ENCODE measurements at places on chromosomes 7 and 10.

GRCh38 chr7:112161253-112162141, 44.7 kb downstream of the DOCK4 start:
- DNase-seq: no peak

DNA sequence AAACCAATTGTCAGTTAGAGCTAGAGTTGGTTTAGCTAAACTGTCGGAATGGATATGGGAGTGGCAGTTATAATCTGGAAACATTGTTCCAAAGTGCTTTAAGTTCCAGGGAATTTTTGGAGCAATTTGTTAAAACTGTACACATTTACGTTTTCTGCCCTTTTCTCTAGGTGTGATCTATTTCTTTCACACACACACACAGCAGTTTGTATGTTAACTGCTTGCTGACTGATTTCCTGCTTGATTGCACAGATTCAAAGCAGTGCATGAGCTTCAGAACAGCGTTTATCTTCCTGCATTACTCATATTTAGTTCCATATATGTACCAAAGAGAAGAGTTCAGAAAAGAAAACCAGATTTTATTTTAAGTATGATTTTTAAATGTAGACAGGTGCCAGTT, 57.9 kb downstream of the MGMT start:
- no peak for DNase-seq

DNA sequence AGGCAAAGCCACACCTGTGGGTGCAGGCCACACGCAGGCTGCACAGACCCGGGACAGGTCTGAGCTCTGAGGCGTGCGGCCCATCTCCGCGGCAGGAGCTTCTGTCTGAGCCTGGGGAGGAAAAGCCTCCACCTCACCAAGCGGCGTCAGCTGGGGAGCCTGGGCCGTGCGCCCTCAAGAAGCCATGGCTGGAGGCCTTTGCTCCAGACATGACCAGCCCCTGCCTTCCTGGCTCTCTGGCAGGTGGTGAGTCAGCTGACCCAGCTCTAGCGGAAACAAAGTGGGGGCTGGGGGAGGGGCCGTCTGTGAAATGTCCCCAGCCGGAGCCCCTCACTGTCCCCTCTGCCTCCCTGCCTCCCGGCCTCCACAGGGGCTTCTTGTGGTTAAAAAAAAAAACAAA, 12.5 kb downstream of the GPER1 start:
- no peak for DNase-seq

- no peak for DNase-seq
Observed at GRCh38 chr10:21458126-21458871, 67.2 kb downstream of the SKIDA1 start.

- no peak for DNase-seq
Observed at GRCh38 chr7:137546671-137547070, 203.1 kb upstream of the PTN start.

DNA sequence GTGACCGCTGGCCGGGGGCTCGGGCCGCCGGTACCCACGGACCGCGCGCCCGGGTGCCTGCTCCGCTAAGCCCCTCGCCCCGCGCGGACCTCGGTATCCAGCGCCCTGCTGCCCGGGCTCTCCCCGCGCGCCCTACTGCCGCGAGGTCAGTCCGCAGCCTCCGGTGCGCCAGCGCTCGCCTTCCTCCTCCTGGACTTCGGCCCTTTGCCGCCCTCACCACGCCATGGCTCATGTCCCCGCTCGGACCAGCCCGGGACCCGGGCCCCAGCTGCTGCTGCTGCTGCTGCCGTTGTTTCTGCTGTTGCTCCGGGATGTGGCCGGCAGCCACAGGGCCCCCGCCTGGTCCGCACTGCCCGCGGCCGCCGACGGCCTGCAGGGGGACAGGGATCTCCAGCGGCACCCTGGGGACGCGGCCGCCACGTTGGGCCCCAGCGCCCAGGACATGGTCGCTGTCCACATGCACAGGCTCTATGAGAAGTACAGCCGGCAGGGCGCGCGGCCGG, 483 bp downstream of the GDF10 start:
- no peak for DNase-seq

- no peak for DNase-seq
Observed at GRCh38 chr10:31622978-31623377, 304.0 kb downstream of the ZEB1 start.

GRCh38 chr7:108580298-108580697, 10.6 kb downstream of the DNAJB9 start:
- DNase-seq: no peak

- no peak for DNase-seq
Observed at GRCh38 chr7:150860978-150861295, 8.6 kb downstream of the AOC1 start.

DNA sequence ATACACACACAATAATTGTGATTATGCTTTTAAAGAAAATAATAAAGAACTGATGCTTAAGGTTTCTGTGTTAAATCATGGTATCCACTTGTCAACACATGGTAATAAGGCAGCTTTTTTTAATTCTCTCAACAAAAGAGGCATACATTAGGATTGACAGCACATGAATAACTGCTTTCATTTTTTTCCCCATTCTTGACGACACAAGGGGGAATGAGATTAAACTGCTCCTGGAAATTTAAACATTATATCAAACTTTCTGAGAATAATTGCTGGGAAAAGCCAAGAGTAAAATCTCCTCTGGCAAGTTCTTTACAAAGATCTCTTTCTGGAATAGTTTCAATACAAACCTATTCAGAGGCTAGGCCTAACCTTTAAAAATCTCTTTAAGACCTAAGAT, 99.0 kb upstream of the GPR22 start:
- no peak for DNase-seq

- no peak for DNase-seq
Observed at GRCh38 chr10:77737608-77738007, 100.0 kb upstream of the KCNMA1 start.

DNA sequence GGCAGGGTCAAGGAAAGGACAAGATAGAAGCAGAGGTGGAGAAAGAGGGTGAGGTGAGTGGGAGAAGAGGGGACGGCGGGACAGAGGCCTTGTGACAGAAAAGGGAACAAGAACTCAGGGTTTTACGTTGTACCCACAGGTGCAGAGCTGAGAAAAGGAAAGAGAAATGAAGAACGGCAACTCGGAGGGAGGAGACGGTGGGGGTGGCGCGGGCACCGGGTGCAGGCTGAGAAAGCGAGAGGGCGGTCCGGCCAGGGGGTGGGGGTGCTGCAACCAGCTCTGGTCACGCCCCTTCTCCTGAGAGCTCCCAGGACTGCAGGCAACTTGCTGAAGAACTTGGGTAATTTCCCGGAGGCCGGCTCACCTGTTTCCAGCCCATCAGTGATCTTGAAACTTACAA, 65.3 kb downstream of the CARD11 start:
- peak; percentile 43 for DNase-seq

- DNase-seq: no peak
Observed at GRCh38 chr10:128928231-128928836, 538.7 kb upstream of the MGMT start.

- no peak for DNase-seq
Observed at GRCh38 chr10:124316326-124316725, 102.4 kb downstream of the OAT start.

GRCh38 chr10:21650353-21650752, 116.3 kb downstream of the MLLT10 start:
- no peak for DNase-seq

DNA sequence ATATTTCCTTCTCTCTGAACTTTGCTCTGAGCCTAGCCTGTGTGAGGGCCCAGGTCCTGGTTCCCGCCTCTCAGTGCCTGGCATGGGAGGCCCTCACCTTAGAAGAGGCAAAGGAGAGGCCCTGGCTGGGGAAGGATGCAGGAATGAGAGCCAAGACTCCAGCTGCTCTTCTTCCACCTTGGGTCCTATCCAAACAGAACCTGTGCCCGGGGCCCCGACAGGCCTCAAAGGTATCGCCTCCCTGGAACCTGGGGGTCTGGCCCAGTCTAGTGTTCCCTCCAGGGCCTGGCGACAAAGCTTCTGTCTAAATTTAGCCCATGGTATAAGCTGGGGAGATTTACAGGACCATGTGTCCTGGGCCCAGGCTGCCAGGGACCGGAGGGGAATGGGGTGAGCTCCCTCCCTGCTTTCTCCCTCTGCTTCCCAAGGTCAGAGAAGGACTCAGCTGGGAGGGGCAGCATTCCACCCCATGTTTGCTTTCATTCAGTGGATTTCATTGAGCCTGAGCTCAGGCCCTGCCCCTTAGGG, 12.0 kb upstream of the CRHR2 start:
- no peak for DNase-seq

DNA sequence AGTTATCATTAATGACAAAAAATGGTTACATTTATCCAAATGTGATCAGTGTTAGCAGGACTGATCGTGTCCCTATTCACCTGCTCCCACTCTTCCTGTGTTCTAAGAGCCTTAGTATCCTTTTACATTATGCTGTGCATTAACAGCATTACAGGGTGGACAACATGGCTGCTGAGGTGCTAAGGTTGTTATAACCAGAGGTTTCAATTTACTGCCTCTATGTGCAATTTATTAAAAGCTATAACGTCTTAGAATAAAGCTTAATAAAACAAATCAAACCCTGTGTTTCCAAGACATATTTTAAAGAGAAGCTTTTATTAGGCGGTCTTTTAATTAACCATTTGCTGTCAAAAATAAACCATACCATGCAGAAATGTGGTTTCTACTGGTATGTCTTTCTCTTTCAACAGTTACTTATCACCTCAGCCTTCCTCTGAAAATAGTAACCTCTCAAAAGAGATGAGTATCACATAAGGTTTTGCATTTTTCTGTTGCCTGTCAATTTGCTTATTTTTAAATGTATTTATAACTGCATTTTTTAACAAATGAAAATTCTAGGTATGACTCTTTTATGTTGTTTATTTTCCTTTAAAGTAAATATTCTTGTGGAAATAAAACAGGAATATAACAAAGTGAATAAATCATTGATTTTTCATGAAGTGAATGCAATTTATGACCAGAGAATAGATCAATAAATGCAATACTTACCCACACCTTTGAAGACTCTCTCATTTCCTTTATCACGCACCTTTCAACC, 849.8 kb upstream of the SORCS1 start:
- no peak for DNase-seq

DNA sequence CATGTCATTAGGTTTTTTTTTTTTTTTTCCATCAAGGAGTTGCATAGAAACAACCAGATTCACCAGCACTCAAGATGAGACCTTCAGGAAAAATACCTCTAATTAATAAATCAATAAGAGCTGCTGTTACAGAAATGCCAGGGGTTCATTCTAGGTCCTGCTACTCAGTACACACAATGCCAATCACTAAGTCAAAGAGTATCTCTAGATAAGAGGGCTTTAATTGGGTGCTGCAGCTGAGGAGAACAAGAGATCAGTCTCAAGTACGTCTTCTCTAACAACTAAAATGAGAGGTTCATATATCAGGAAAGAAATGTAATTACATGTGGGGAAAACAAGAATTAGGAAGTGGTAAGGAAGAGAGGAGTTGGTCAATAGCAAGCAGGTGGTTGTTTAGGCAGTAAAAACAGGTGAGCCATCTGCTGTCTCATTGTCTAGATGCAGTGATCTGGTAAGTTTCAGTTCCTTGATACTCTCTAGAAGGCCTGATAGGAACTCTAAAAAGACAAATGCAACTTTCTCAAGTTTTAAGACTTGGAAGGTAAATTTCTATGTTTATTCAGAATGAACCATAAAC, 272.9 kb upstream of the ZWINT start:
- no peak for DNase-seq

DNA sequence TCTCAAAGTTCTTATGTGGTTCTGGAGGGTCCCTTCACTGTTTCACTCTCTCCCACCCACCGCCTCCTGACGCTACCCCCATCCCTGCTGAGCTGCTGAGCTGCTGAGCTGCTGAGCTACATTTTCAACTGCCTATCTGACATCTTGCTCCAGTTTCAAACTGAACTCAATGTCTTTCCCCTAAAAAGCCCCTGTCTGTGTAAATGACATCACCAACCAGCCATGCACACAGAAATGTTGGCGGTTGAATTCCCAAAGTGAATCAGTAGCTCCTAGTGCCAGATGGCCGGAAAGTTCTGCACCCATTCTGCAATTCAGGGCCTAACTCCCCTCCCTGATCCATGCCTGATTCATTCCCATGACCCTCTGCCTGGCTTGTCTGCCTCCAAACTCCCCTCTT, 71.2 kb downstream of the WNT2 start:
- no peak for DNase-seq

- DNase-seq: no peak
Observed at GRCh38 chr7:140639366-140640053, 1.1 kb downstream of the DENND2A start.

- no peak for DNase-seq
Observed at GRCh38 chr7:71843676-71844075, 568.5 kb downstream of the CALN1 start.

DNA sequence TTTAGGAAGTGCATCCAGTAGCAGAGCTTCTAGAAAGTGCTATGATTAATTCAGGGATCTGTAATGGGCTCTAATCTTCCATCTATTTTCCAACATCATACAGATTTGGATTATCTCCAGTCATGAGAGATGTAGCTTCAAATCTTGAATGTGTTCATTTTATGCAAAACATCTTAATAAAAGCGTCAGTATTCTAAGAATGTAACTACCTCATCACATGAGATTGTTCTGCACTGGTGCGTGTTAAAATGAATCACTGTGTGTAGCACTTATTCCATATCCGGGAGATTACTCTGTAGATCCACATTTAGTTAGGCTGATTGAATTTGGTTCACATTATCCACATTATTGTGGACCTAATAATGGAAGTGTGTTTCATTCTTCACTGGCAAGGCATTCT, 344.9 kb upstream of the CHRM2 start:
- DNase-seq: no peak

GRCh38 chr10:103186128-103186527, 6.9 kb downstream of the NT5C2 start:
- DNase-seq: no peak

- no peak for DNase-seq
Observed at GRCh38 chr7:73715648-73716317, 3.7 kb downstream of the STX1A start.

DNA sequence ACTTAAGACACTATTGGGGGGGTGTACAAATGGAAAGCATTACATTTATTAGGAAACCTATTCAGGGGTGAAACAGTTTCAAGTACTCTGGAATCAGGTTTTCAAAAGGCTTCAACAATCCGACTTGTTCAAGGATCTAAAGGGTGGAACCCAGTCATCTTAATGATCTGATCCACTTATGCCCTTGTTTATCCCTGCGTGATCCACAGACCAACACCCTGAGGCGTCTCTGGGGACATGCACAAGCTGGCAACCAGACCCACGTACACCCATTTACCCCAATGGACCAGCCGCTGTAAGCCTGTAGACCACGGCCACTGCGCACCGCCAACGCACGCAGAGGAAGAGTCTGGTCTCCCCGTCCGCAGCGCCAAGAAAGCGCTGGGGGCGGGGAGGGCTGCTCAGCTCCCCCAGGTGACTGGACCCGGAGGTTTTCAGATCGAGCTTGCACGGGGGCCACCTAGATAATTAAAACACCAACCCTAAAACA, 13.4 kb downstream of the HNRNPF start:
- DNase-seq: peak; percentile 30

- no peak for DNase-seq
Observed at GRCh38 chr10:36711361-36711760, 414.0 kb upstream of the ANKRD30A start.

DNA sequence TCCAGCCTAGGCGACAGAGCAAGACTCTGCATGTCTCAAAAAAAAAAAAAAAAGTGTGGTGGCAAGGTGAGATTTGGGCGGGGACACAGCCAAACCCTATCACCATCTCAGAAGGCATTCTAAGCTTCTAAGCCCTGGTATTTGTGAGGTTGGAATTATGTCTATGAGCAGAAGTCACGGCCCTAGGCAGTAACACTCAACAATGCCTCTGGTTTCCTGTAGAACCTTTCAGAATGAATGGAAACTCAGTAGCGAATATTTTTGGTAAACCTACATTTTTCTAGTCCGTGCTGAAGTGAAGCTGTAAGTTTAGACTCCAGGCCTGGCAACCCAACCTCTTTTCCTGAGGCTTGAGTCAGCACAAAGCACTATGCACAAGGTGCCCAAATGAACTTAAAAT, 88.3 kb downstream of the FAM107B start:
- DNase-seq: no peak

GRCh38 chr10:30820261-30820991, 190.9 kb upstream of the LYZL2 start:
- no peak for DNase-seq

All from T-helper 9 cell (primary cell).